CD4-positive, alpha-beta T cell treated with Interleukin-21 for 1 hour (primary cell): ENCODE measurements at places on chromosomes 11 and 22.

- DNase-seq = no peak
These were observed 160.0 kb downstream of the NAV2 start for GRCh38 chr11:19872512-19873145.

DNA sequence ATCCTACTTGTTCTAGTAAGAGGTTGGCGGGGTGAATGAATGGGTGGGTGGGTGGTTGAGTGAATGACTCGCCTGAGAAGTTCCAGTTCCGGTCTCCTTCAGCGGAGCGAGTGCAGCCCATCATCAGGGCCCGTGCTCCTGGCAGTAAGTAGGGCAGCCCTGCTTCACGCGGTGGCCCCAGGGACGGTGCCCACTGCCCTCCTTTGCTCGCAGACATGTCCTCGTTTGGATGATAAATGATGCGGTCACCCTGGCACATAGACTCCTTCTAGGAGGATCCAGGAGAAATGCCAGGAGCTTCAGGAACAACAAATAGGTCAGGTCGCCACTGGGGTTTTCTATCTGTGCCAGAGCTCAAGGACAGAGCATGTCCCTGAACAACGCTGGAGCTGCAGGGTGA, 370.8 kb downstream of the CTTN start:
- DNase-seq = no peak

- DNase-seq = no peak
These were observed 965 bp downstream of the OSBPL5 start for GRCh38 chr11:3164138-3164551.

DNA sequence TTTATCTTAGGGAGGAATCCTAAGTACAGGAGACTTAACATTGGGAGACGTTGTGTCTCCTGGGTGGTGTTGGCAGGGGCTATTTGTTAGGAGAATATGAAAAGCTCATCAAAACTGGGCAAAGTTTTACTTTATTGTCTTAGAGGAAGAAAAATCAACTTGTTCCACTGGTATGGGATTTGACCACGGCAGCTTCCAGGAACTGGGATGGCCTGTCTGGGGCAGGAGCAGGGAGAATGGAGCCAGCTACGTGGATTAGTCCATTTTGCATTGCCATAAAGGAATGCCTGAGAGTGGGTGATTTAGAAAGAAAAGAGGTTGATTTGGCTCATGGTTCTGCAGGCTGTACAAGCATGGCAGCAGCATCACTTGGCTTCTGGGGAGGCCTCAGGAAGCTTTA, 198.4 kb downstream of the ADAMTS15 start:
- no peak for DNase-seq

DNA sequence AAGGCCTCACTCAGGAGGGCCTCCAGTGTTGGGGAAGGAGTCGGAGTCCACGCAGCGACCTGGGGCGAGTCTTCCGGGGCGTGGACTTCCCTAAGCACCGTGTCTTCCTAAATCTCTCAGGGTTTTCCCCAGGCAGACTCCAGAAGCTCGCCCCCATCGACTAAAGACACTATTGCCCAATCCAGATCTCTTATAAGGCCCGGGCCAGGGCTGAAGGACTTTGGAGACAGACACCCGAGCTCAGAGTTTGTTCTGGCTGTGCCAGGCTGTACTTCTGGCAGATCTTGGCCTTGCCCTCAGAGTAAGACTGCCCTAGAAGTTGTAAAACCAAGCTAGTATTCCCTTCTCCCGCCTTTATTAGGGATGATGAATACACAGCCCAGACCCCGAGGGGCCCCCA, 191.4 kb downstream of the BUD13 start:
- no peak for DNase-seq

DNA sequence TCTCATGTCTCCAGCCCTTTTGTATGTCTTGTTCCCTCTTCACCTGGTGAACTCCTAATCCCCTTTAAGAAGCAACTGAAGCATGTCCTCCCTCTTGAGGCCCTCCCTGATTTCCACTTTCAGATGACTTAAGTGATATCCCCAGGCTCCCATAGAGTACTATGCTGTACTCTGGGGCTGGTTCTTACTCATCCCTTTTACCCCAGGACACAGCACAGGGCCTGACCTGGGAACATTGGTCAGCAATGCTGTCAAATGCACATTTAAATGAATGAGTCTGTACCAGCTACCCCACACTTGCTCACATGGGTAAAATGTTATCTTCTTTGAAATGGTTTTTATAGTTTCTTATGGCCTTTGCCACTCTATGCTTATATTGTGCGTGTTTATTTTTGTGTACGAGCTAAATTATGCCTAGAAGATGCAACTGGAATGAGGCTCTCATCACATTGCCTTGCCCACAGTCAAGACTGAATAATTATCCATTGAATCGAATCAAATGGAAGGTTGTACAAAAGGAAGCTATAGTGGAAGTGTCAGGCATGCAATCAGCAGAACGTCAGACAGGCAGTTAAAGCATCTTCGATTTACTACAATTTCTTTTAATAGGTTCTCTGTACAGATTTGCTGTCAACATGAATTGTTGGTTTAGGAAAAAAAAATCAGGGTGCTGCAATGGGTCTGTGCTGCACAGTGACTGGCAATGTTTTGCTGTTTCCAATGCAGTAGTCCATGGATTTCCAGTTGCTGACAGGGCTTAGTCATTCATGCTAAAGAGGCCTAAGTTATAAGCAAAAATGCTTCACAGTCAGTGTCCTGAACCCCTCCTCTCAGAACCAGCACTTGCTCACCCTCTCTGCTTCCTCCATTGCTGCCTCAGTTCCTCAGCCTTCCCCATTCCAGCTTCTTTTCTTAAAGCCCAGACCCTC, 79.5 kb downstream of the PARVA start:
- DNase-seq = no peak
